ENCODE measurements at places on chromosomes 1 and 21.

GRCh38 chr21:43885721-43886120, 20.7 kb downstream of the AGPAT3 start:
- DNase-seq = no peak

- no peak for DNase-seq
Observed at GRCh38 chr1:91283421-91283726, 121.3 kb downstream of the HFM1 start.

DNA sequence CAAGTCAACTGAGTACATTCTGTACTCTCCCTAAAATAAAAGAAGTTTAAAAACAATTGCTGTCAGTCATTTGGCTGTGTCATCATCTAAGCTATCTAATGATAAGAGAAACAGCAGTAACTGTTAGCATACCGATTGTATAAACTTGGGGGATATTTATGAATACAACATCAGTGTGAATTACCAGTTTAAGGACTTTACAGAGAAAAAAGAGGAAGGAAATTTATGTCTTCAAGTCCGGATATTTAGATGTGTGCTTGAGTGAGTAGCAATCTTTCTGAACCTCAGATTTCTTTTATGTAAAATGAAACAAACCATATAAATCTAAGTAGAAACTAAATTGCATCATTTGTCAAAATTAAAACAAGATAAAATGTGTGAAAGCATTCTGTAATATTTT, 1557.0 kb downstream of the MRPL39 start:
- no peak for DNase-seq

GRCh38 chr1:101363891-101364318, 127.1 kb downstream of the S1PR1 start:
- DNase-seq = no peak

DNA sequence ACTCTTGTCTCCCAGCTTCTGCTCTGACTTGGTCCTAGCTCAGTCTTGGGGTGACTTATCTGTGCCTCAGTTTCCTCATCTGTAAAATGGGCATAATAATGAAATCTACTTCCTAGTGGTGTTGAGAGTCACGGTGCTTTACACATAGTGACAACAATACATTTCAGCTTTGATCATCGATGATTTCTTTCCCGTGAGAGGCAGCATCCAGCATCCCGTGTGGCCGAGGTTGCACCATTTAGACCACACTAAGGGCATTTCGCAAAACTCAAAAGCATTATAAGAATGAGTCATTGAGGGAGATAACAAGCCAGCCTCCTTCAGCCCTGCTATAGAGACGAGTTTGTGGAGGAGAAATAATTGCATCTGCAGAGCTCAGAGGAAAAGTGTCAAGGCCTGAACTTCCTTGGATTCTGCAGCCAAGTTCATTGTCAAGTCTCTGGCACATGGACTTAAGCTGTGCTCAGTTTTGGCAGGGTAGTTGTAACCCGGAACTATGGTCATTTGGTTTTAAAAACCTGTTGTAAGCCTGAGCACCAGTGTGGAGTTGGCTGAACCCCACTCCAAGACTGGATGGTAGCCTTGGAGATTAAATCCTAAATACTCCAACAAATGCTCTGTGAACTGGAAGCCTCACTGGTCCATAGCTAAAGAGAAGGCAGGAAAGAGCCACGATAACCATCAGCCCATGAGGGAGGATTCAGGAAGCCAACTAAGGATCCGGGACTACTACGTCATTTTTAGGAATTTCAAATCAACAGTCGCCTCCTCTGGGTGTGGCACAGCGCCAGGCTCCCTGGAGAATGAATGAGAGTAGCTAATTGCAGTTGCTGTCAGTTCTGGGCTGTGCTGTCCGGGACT, 64.2 kb downstream of the TCP10L start:
- no peak for DNase-seq

- DNase-seq = no peak
Observed at GRCh38 chr1:153678519-153679336, at the start of gene NPR1. Gene NPR1 (plus strand): TSS chr1:153678688. CDS start chr1:153679109, 421 bp downstream.

DNA sequence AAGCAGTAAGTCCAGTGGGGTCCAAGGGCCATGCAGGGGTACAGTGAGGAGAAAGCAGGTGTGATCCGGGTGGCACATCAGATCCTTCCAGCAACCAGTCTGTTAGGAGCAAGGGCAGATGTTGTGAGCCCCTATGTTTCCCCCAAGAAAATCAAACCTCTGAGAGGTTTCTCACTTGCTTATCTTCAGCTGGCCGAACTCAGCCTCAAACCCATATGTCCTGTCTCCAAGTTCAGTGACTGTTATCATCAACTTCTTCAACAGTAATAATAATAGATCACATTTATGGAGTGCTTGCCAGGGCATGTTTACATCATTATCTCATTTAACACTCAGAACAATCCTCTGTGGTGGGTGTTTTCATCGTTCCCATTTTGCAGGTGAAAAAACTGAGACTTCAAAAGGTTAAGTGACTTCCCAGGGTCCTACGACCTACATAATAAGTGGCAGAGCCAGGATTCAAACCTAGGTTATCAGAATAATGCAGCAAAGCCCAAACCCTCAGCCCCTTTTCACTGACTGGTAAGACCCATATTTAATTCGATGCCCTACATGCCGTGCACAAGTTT, 3.3 kb downstream of the CAPN2 start:
- DNase-seq = no peak

DNA sequence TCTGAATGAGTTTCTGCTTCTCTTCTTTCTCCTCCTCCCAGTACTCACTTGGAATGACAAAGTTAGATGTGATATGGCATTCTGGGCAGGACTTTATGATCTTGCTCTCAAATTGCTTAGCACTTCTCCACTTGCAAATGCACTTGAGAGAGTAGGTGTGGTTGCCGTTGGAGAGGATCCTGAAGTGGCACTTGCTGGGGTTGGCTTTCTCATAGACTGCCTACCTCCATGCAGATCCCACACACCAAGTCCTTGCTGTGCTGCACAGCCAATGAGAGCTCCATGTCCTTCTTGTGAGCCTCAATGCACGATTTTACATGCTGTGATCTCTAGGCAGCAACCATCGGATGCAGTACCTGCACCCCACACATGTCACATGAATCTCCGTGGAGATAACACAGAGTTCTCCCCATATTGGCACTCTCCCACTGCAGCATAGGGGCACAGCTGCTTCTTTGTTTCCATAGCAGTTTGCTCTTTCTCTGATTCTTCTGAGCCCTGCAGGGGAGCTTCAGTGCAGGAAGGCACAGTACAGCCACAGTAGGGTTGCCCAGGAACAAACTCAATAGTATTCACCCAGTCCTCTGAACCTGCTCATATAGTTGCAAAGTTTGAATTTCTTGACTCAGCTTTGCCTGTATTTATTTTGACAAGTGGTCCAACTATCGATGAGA, 45.2 kb downstream of the ZNF691 start:
- no peak for DNase-seq

DNA sequence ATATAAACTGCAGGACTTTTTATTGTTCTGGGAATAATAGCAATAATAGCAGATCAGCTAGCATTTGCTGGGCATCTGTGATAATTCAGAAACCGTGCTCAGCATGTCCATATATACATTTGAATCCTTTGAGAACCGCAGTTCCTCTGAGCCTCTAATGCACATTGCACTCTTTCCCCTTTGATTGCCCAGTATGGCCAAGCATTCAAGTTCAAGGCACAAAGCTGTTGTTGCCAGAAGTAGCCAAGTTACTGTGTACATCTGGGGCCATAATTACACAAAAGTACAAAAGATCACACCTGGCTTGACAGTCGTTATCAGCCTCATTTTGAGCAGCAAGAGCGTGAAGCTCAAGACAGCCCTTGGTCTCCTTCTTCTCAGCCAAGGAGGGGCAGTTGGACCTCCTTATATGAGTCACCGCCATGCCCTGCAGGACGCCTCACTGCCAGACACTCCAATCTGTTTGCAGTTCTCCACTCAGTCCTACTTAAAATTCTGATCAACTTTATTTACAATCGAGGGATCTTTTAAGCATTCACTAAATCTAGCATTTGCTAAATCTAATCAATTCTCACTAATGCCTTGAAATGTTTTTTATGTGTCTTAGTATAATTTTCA, 216.0 kb downstream of the SLC35F3 start:
- no peak for DNase-seq

- DNase-seq = no peak
Observed at GRCh38 chr1:9270290-9270883, 22.3 kb upstream of the SPSB1 start.

DNA sequence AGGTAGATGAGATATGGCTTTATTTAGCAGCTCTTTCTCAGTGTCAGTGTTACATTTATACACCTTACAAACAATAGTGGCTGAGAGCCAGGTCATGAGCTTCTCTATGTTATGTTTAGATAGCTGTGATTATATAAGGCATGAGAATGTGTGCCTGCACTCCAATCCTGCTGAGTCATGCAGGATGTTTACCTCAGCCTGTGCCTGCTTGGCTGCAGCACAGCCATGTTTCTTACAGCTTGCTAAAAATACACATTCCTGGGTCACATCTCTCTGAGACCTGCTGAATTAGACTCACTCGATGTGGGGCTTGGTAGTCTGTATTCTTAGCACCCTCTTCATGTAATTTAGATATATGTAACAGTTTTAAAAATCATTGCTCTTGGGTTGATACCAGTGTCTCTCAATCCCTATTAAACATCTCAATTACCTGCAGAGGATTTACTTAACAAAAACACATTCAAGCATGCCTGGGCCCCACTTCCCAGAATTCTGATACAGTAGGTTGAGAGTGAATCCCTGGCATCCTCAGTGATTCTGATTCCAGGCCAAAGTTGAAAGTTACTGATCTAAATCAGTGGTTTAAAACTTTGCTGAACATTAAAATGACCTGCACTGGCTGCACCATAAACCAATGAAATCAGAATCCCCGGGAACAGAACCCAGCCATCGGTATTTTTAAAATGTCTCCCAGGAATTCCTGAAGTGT, 107.5 kb downstream of the GDAP2 start:
- no peak for DNase-seq

DNA sequence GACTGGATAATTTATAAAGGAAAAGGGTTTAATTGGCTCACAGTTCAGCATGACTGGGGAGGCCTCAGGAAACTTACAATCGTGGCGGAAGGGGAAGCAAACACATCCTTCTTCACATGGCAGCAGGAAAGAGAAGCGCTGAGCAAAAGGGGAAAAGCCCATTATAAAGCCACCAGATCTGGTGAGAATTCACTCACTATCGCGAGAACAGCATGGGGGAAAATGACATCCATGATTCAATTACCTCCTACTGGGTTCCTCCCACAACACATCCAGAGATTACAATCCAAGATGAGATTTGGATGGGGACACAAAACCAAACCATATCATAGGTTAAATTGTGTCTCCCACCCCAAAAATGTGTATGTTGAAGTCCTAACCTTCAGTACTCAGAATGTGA, 491.7 kb downstream of the SETD4 start:
- DNase-seq = no peak

DNA sequence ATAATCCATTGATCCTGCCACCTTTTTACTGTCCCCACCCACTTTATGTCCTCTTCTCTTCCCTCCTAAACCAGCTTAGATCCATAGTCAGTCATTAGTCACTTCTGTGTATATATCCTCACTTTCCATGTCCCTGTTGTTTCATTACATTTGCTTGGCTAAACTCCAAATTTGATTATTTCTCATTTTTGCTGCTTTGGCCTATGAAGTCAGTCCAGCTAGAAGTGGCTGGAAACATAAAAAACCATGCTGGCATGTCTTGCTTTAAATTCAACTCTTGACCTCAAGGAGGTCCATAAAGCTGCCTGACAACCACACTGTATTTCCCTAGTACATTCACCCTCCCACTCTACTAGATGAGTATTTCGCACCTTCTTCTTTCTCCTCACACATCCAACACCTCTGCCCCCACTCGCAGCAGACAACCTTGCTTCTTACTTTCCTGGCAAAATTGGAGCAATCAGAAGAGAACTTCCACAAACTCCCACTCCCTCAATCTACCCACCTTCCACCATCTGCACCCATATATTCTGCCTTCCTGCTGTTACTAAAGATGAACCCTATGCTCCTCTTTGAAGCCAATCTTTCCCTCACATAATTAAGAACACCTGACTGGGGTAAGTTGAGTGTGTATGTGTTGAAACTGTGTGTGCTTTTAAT, 72.1 kb downstream of the ZNF648 start:
- no peak for DNase-seq

GRCh38 chr1:224815647-224816046, 113.8 kb upstream of the DNAH14 start:
- DNase-seq = no peak

- no peak for DNase-seq
Observed at GRCh38 chr1:203204756-203205155, 18.3 kb upstream of the CHI3L1 start.

DNA sequence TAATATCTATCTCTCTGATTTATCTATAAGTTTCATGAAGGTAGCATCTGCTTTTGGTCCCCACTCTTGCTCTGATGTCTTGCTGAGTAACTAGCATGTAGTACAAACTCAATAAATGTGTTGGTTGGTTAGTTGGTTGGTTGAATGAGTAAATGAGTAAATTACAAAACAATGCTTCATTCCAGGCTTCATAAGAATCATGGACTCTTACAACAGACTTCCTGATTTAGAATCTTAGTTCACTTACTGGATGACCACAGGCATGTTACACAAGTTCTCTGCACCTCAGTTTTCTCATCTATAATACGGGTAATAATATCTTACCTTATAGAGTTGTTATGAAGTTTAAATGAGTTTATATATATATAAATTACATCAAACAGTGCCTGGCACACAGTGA, 98.6 kb downstream of the ZNF281 start:
- DNase-seq = no peak

DNA sequence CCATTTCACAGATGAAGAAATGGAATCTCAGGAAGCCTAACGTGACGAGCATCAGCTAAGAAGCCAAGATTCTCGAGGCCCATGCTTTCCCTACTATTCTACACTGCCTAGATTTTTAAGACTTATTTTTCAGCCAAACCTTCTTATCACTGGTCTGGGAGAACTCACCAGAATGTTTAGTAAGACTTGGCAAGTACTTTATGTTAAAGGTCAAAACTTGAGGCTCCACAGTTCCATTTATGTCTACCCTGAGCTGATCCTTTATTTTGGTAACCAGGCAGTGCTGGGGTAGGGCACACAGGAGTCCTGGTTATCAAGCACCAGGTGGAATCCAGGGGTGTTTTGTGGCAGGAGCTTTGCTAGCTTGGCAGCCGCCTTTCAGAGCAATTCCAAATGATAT, 16.8 kb downstream of the PLXNA2 start:
- DNase-seq = no peak

GRCh38 chr1:230797942-230798365, 50.8 kb downstream of the CAPN9 start:
- peak; percentile 55 for DNase-seq

DNA sequence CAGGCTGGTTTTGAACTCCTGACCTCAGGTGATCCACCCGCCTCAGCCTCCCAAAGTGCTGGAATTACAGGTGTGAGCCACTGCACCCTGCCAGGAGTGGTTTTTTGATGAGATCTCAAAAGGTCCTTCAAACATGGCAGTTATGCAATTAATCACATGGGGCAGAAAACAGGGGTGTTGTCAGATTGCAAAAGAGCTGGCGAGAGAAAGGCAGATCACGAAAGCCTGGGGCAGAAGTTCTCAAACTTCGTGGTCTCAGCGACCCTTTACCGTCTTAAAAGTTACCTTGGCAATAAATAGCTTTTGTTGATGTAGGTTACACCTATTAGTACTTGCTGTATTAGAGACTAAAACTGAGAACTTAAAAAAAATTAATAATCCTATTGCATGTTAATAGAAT, 16.1 kb downstream of the CNR2 start:
- DNase-seq = no peak
